ENCODE measurements at places on chromosomes 4 and X.

- no peak for DNase-seq
These were observed 23.0 kb upstream of the UBA6 start for GRCh38 chr4:67723949-67724348.

DNA sequence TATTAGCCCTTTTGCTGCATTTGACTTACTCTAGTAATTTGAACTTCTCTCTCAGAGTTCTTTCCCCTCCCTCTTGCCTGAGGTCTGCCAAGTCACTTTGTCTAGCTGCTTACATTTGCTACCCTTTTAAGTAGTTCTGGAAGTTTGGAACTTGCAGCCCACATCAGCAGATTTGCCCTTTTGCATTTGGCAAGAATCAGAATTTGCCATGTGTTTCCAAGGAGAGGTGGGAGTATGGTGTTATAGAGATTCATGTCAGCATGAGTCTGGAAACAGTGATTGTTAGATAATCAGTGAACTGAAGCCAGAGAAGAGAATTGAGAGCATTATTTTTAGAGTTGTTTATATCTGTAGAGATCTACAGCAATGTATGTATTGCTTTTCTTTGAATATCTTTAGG is 52.1 kb downstream of the KLHL34 start:
- no peak for DNase-seq

- DNase-seq: peak; percentile 39
These were observed 22.9 kb downstream of the PDGFC start for GRCh38 chr4:156948738-156949137.

GRCh38 chrX:54495814-54496516 is at the start of gene FGD1:
FGD1 (minus strand) TSS chrX:54496234; CDS start chrX:54495432, 802 bp downstream.
- peak; percentile 66 for DNase-seq

GRCh38 chr4:25089051-25089763 is 58.5 kb upstream of the LGI2 start:
- DNase-seq: no peak

GRCh38 chr4:146709956-146710355 is 71.3 kb downstream of the POU4F2 start:
- DNase-seq: peak; percentile 3

DNA sequence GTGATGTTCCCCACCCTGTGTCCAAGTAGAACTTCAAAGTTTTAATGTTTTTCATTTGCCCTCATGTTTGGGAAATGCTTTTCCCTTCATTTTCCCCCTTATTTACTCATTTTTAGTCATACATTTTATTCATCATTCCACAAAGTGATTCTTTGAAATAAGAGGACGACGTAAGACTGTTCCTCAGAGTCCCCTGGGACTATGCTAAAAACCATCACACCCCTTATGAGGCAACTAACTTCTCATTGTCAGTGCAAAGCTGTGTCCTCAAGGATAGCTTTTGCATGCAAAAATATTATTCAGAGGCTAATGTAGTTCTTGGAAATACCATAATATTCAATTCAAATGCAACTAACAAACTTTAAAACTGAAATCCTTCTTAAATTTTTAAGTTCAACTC is 14.8 kb upstream of the ADGRG2 start:
- DNase-seq: no peak

DNA sequence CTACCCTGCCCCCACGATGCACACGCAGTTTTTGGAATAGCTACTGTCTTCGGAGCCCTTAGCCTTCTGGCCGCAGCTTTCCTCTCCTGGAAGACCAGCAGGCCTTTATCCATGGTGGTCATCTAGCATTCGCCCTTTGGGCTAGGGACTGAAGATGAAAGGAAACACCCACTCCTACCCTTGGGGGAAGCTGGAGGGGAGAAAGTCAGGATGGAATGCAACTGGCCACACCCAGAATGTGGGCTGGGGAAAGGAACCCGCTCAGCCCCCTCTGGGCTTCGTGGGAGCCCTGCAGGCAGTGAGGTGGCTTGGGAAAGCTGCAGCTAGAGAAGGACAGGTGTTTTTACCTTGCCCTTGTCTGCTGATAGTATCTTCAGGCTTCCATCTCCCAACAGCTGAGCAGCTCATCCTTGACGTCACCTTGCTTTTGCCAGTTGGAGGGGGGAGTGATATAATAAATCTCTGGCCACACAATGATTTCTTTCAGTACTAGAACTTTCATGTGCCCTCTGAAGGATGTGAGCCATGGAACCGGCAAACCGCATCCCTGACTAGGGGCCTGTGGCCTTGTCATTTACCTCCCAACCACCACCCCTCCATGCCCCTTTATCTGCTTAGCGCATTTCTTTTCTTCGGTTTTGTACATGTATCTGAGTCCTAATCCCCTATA is 59.0 kb downstream of the ELF4 start:
- DNase-seq: no peak

DNA sequence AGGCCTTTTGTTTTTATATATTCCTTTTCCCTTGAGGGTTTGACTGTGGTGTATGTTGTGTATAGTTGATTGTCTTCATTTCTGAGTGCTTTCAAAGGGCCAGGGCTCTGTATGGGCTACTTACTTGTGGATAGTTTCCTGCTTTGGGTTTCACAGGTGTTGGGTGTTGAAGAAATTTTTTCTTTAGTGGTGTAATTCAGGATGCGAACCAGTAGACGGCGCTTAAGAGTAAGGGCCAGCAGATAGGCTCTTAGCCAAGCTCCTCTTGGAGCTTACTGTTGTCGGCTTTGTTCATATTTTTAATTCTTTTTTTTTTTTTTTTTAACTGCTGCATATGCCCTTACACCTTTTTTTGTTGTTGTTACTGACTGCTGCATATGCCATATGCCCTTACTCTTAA is 276.3 kb upstream of the GALNT7 start:
- peak; percentile 14 for DNase-seq

DNA sequence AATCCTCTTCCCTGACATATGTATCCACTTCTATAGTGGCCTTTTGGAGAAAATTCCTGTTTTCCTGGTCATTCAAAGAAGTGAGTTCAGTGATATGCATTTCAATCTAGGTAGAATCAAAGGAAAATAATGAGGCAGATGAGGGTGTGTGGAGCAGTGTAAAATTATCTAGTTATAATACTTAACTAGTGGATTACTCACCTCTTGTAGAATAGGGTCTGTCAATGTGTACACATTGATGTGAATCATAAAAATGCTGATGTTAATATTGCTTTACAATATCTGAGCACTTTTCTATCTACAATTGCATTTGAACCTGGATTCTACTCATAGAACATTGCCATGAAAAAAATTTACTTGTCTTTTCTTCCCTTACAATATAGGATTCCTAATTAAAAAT is 293.5 kb downstream of the GBA3 start:
- no peak for DNase-seq

GRCh38 chr4:87122252-87122651 is 98.2 kb downstream of the KLHL8 start:
- no peak for DNase-seq

DNA sequence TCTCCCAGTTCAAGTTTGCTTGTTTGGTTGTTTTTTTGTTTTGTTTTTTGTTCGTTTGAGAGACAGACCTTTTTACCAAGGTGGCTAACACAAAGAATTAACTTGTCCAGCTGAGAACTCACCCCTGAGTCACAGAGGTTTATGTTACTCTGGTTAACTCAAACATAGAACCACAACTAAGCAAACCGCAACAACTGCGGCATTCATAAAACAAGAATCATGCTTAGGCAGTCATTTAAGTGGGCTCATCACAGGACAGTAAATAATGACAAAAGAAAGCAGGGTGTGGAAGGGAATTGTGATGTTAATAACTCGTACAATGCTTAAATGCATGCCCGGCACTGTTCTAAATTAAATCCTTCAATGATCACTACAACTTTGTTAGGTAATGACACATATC is 24.7 kb upstream of the IL13RA1 start:
- DNase-seq: peak; percentile 43

- no peak for DNase-seq
These were observed 345.3 kb downstream of the SPRY1 start for GRCh38 chr4:123741906-123742305.

DNA sequence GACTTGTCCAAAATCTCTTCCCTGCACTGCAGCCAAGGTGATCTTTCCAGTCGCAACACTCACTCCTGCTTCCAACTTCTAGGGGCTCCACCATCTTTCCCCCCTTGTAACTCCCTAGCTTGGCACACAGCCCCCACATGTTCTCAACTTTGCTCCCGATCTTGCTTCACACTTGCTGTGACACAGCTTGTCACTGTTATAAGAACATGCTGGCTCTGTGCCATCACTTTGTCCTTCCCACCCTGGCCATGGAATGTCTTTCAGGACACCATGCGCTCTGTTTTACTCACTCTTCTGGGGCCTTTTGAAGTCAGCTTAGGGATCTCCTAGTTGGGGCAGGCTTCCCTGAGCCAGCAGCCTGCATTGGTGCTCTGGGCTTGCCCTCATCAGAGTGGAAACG is 2.5 kb downstream of the NSDHL start:
- no peak for DNase-seq

GRCh38 chr4:92421920-92422319 is 118.2 kb downstream of the GRID2 start:
- DNase-seq: no peak

GRCh38 chrX:149129767-149130166 is 375.3 kb downstream of the IDS start:
- no peak for DNase-seq

- DNase-seq: no peak
These were observed 588.3 kb upstream of the DIPK2B start for GRCh38 chrX:45788941-45789348.

DNA sequence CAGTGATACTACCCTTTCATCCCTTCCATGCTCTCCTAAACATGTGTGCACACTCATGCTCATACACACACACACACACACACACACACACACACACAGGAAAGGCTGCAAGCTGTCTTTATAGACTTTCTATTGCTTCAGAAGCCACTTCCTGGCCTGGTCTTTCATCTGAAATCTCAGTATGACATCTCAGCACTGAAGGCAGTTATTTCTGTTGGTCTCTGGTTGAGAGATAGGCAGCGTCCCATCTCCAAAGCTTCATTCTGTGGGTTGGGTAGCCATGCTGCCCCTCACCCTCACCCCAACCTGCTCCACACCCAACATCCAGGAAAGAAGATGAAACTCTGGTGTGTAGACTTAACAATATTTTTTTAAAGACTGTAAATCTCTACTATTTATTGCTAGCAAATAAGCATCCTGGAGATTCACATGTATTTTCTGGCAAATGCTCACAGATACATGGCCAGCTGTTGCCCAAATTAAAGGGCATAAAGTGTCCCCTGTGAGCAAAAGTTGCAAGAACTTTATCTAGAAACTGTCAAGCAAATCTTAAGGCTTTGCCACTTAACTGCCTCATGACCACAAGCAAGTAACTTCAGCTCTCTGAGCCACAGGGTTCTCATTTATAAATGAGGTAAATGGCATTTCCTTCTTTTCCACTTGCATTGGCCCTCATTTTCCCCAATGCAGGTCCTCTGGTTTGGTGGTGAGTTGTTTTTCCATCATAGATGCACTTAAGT is 189.8 kb upstream of the AFF2 start:
- no peak for DNase-seq

DNA sequence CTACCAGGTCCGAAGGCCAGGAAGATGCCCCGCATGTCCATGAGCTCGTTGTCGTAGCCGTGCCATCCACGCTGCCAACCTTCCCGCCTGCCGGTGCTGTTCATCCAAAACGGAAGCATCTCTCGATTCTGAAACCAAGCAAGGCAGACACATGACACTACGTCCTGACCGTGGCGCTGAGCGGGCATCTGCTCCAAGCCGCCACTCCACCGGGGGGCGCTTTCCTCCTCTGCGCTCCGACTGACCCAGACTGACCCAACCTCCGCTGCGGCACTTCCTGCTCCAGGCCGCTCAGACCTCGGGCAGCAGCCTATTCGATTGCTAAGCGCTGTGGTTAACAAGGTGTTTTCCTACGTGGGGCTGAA is 120.5 kb downstream of the ENPP6 start:
- DNase-seq: no peak

GRCh38 chr4:108168671-108169523 is at the start of gene LEF1:
LEF1 (minus strand) TSS chr4:108168932; CDS start chr4:108167767, 1,165 bp downstream.
- peak; percentile 57 for DNase-seq

GRCh38 chr4:42654631-42655268 is 2.2 kb downstream of the ATP8A1 start:
- DNase-seq: peak; percentile 59

GRCh38 chr4:172721659-172722058 is 447.0 kb upstream of the GALNT7 start:
- DNase-seq: no peak

DNA sequence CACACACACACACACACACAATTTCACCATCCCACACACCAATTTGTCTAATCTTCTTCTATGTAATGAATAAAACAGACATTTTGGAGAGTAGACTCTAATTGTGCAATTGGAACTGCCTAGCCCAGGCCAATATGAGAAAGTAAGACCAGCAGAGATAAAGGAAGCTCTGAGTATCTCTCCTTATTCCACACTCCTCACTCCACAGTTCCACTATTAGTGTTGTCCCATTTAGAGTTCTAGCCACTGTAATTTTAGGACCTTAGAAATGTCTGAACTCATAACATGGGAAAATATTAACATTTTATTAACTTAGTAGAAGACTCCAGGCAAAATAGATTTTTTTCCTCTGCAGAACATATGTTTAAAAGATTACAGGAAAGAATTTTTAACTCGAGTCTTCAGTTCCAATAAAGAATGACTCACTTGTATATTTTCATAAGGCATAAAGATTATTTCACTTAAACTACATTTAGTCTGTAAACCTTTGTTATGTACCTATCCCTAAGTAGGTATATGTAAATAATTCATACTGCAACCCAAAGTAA is 297.6 kb upstream of the INTU start:
- no peak for DNase-seq

GRCh38 chr4:182765987-182766856 is 151.0 kb downstream of the DCTD start:
- no peak for DNase-seq

DNA sequence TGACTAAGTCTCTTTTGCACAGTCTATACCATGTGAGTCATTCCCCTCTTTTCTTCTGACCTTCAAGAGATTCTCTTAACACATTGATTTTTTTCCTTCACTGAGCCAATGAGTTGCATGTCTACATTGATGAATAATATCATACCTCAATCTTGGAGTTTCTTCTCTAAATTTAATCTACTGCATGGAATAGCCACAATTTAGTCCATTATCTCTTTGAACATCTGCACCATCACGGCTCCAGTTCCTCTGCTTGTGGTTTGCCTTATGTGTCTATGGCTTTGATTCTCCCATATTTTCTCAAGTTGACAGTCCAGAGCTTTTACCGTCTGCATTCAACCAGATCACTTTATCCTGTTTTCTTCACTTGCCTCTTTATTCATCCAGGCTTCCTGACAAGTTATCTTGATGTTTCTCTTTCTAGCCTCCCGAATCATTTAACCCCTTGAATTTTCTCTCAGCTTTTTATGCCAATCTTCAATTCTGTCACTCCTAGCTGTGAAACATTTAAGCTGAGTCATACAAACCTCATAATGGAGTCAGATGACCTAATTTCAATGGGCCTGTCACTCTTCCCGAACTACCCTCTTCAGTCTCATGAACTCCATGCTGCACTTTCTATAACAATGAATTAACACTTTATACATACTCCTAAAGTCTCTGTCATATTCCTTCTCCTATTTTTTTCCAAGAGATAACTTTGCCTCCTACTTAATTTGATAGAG is 222.3 kb downstream of the CPE start:
- no peak for DNase-seq

DNA sequence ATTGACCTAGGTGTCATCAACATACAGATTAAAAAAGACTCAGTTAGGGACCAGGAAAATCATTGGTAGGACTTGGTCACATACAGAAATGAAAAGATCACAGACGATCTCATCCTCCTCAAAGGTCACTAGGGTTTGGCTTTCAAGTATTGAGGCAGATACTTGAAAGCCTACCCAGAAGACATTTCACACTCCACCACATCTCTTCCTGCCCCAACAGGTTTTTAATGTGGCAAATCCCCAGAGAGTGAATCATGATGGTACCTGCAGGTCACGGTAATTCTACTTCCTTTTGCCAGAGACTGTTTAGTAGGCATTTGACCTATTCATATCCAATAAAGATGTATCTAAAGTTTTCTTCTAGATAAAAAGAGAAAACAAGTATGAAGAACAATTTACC is 44.1 kb downstream of the INPP4B start:
- DNase-seq: no peak

Measured in ELR (cell line).